ENCODE measurements at places on chromosomes 7 and 10. TPM values are rescaled to one million over a fixed set of nuclear protein-coding genes. Genes with fewer than 3 reads are reported as not detected.

- no peak for DNase-seq
Measured at GRCh38 chr7:43454936-43455518, 127.9 kb upstream of the STK17A start.

GRCh38 chr7:106616708-106617051, 44.3 kb downstream of the CCDC71L start:
- no peak for DNase-seq

DNA sequence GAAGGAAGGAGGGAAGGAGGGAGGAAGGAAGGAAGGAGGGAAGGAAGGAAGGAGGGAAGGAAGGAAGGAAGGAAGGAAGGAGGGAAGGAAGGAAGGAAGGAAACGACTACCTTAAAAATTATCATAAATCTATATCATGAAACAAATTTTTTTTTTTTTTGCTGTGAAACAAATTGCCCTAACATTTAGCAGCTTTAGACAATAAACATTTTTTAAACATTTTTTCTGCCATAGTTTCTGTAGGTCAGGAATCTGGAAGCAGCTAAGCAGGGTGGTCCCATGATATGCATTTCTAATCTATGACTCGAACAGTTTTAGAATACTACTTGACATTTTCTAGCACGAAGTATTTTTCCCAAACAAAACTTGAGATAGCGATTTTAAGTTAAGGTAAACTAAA, 42.9 kb upstream of the TSPAN13 start:
- no peak for DNase-seq

GRCh38 chr7:25859412-25860274, 292.4 kb upstream of the NFE2L3 start:
- DNase-seq: no peak

Gene CLRN3
- total RNA-seq: not detected

Gene MYOF
- total RNA-seq: 13.7 TPM

GRCh38 chr7:127266047-127266446, 13.3 kb upstream of the GRM8 start:
- DNase-seq: no peak

GRCh38 chr7:6501586-6502564, 49.4 kb downstream of the GRID2IP start:
- no peak for DNase-seq

Gene HYAL4
- not detected for total RNA-seq

- no peak for DNase-seq
Measured at GRCh38 chr10:72075376-72076115, 12.8 kb downstream of the SPOCK2 start.

DNA sequence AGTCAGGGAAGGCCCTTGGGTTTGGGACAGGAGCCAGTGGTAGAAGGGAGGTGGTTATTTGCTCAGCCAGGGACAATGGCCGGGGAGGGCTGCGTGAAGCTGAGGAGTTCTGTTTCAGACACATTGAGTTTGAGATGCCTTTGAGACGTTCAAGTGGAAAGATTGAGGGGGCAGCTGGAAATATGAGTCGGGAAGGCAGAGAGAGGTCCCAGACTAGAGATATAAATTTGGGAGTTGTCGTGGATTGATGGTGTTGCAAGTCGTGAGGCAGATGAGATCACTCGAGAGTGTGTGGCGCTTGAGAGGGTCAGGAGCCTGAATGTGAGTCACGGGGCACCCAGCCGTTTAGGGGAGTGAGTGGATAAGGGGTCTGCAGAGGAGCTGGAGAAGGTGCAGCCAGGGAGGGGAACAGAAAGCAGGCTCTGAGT, 73.3 kb downstream of the ZMIZ1 start:
- DNase-seq: no peak

DNA sequence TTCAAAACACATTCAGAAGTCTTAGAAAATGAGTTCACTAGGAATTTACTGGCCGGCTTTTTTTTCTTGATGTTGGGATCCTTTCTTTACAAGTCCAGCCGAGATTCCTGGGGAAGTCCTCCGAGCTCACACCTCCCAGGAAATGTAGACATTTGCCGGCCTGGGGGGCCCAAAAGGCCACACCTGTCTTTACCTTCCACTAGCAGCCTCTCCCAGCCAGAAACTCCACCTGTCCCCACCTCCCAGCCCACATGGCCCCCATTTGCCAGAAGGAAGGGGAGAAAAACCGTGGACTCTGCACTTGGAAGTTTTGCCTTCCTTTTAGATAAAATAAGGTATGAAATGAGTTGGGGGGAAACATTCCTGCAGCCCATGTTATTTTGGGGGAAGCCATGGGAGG, 27.6 kb upstream of the EMX2 start:
- DNase-seq: no peak

Measured in activated T-helper 1 cell treated with anti-CD3 and anti-CD28 coated beads, Interleukin-12 subunit alpha, Interleukin-12 subunit beta, Interleukin-2, Interleukin-4 antibody, amounts not matched to agents 30 ng/mL and 10 ng/mL and 1 ng/mL, durations not matched to agents 14 hours and 24 hours and 36 hours (primary cell).